HFFc6 (cell line): ENCODE measurements at places on chromosomes 4 and X. TPM values are rescaled to one million over a fixed set of nuclear protein-coding genes. Genes with fewer than 3 reads are reported as not detected.

Gene GJB1
- not detected in 3 replicates for total RNA-seq

Gene SLC9B1
- 0.09 to 0.45 TPM (median 0.29 TPM) in 3 replicates for total RNA-seq

Gene ZFP92
- 0.03 to 0.28 TPM (median 0.24 TPM) in 3 replicates for total RNA-seq

- DNase-seq, result no peak
These were observed 82.6 kb upstream of the TMEM164 start for GRCh38 chrX:109920325-109920724.

DNA sequence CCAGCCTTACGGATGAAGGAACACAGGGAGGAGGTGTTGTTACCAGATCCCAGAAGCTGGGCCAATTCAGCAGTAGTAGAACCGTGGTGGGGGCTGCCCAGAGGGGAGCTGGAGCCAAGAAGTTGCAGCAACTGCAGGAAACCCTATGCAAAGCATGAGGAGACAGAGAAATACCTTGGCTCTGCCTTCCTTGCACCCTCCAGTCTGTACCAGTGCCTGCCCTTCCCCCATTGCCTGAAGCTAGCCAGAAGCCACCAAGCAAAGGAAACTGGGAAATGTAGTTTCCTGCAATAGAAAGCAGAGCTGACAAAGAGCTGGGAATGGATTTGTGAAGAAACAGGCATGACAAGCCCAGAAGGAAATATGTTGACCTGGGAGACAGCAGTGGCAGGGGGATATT lies 108.7 kb upstream of the FUNDC1 start:
- no peak for DNase-seq
